Stimulated activated CD8-positive, alpha-beta memory T cell treated with anti-CD3 and anti-CD28 coated beads, Interleukin-15, amount 100 ng/mL, for 24 hours (primary cell): ENCODE measurements at places on chromosomes 7 and 10.

DNA sequence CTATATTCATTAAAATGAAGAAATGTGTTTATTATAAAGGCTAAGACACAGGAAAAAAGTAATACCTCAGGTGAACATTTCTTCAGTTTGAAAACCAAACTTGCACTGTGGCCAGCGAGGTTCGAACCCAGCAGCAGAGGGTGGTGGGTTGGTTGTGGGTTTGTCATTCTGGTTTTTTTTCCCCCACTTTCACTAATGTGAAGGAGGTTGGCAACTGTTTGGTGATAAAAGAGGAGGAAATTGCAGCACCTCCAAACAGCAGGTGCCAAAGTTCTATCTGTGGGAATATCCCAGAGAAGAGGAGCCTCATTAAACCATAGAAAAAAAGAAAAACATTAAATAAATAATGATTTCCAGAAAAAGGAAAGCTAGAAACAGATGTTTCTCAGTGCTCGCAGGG, 36.6 kb upstream of the YAE1 start:
- DNase-seq, result no peak

GRCh38 chr10:79060641-79061255, 8.0 kb upstream of the ZMIZ1 start:
- DNase-seq, result no peak

DNA sequence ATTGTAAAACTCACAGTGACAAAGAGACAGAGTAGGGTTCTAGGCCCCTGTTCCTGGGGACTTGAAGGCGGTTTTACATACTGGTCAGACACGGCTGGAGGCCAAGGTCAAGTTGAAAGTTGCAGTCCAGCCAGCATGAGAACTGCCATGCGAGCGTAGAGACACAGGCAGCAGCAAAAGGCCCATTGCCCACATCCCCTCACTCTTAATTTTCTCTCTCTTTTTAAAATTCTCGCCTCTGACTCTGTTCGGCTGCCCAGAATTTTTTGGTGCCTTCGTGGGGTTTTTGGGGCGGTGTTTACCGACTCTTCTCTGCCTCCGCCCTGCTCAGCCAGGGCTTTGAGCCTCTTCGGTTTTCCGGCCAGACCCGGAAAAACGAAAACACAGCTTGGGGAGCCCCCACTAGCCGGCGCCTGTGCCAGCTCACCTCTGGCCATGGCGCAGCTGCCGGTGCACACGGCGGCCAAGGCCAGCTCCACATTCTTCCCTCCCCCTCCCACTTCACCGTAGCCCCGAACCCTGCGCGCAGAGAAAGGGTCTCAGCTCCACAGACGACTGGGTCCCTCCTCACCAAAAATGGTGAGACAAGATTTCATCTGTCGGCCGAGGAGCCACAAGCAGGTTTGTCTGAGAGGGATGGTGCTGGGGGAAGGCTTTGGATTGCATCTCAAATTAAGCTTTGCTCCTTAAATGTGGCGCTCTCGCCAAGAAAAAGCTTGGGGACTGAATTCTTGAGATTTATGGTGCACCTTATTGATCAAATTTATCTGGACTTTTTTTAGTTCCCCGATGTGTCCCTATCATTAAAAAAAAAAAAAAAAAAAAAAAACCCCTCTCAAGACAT, 2.3 kb upstream of the HOXA13 start:
- DNase-seq, result no peak

DNA sequence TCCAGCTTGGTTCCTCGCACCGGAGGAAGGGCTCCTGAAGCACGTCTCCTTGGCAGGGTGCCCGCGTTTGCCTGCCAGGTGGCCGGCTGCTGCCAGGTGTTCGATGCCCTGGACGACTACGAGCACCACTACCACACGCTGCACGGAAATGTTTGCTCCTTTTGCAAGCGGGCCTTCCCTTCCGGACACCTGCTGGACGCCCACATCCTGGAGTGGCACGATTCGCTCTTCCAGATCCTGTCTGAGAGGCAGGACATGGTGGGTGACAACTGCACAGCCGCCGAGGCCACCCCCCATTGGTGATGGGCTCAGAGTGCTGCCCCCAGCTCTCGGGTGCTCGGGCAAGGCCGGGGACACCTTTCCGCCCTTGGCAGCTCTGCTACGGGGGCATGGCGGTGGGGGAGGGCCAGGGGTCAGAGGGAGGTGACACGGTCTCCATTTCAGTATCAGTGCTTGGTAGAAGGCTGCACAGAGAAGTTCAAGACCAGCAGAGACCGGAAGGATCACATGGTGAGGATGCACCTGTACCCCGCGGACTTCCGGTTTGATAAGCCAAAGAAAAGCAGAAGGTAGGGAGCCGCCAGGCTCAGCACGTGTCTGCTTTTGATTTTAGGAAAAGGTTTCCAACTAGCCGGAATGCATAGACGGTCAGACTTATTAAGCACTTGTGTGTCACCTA, 1.1 kb downstream of the ZNF511 start:
- no peak for DNase-seq

DNA sequence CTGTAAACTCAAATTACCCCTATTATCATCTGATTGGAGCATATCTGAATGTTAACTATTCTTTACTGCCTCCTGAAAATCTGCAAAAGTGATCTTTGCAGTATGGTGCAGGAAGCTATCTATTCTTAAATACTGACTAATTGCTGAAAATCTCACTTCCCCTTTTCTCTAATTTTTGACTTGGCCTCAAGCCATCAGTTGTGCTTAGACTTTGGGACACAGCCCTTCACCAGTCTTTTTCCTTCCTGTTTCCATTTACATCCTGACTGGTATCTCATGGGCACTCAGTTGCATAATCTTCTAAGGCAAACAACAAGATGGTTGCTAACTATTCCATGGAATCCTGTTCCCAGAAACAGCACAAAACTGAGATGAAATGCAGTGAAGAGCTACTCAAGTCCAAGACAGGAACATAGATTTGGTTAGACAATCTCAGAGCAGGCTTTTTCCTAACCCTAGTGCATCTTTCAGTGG, 228.5 kb downstream of the SORCS1 start:
- no peak for DNase-seq

- no peak for DNase-seq
Observed at GRCh38 chr7:104453190-104453589, 124.8 kb downstream of the LHFPL3 start.

GRCh38 chr10:100731407-100732240, 13.8 kb upstream of the PAX2 start:
- no peak for DNase-seq

- no peak for DNase-seq
Observed at GRCh38 chr7:117480055-117480362, 184 bp downstream of the CFTR start.

DNA sequence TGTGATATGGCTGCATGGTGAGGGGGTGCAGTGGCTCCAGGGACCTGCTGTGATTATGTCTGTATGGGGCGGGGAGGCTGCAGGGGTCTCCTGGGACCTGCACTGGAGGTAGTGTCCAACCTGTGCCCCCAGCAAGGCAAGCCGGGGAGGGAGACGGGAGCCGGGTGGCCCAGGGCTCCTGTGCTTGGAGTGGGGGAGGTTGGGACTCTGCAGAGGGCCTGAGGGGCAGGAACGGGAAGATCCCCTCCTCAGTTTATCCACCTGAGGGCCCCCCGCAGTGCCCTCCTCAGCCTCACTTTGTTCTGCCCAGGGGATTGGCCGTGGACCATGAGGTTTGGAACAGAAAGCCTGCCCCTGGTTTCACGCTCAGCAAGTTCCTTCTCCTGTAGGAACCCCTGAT, 22.8 kb upstream of the PWWP2B start:
- DNase-seq, result no peak

DNA sequence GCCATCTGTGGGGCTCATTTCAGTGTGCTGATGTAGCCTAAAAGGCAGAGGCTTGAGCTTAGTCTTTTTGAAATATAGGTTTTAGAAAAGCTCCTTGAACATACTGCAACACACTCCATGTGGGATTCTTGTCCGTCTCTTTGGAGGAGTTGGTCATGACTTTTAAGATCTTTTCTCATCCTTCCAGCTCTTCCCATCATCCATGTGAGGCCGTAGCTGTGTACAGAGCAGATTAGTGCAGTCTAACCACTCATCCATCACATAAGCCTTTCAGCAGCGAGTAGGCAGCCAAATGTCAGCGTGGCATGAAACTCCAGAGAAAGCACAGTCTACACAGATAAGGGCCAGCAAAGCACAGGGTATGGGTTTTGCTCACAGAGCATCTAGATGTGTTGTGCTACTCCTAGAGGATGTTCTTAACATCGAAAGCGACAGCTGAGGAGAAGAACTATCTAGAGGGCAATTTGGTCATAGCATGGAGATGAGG, 28.1 kb upstream of the NPVF start:
- DNase-seq, result no peak

- no peak for DNase-seq
Observed at GRCh38 chr7:156464339-156464738, 176.2 kb upstream of the RNF32 start.

DNA sequence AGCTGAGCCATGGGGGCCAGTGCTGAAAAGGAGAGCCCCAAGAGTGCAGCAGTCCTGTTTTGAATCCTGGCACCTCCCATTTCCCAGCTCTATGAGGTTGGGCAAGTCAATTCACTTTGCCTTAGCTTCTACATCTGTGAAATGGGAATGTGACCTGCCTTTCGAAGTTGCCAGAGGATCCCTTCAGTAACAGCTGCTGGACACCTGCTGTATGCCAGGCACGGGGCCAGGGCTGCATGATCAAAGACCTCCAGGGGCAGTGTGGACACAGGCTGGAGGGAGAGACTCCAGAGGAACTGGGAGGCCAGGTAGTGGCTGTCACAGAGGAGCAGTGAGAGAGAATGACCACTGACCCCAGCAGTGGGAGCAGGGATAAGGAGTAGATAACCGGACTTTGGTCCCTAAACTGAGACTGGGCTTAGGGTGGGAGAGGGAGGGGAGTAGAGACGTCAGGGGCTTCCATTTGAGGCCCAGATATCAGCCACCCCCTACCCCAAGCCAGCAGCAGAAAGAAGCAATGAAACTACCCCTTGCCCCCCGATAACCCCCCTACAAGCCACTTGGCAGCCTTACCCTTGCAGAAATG, 45.2 kb downstream of the SRRM3 start:
- no peak for DNase-seq

GRCh38 chr7:45026984-45027773, 27.2 kb downstream of the CCM2 start:
- DNase-seq, result no peak

GRCh38 chr7:33926535-33926934, 21.2 kb downstream of the BMPER start:
- DNase-seq, result no peak

DNA sequence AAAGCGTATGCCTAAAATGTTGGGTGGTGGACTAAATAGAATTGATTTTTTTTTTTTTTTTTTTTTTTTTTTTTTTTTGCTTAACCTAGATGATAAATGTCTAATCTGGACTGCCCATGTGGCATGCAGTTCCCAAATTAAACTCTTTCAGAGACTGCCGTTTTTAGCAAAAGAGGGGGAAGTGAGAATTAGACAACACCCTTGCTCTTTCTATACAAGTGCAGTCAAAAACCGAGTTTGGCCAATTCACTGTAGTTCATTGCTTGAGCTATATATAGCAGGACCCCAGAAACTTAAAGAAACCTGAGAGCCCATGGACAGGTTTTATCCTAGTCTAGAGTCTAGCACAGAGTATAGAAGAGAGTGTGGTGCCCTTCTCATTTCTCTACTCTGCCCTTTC, 141.9 kb downstream of the GRM3 start:
- DNase-seq, result no peak

DNA sequence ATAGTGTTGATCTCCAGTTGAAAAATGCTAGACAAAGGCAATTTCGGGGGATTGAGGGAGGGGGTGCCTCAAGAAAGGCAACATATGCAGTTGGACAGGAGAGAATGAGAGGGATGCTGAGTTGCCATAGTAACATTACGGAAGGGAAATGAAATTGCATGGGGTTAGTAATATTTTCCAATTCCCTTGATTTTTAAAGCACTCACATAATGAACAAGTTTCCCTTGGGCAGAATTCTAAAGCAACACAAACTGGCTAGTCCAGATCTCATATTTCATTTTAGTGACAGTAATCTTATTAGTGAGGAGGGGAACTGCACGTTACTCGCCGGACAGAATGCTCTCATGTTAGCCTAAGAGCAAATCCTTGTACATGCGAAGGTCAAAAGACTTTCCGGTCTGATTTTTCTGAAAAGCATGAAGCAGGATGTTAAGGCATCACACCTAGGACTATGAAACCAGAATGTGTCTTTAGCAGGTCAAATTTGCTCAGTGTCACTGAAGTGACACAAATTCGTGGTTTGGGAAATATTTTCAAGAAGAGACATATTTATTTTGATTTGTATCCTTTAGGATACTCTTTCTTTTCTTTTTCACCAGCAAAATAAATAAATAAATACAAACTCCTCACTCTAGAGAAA, 165.5 kb downstream of the ANK3 start:
- no peak for DNase-seq

DNA sequence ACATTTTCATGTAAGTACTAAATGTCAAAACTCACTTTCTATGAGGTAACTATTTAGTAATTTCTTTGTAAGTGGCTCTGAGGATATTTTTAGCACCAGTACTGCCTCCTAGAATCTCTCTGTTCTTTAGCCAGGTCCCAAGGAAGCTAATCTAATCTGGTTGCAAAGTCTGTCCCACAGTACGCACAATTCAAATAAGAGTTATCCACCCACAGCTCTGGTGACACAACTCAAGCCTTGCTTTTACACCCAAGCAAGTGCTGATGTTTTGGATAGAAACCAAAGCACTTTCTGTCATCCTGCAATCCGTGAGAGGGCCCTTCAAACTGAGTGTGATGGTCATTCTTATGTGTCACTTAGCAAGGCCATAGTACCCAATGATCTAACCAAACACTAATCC, 14.5 kb downstream of the GIMAP5 start:
- no peak for DNase-seq

DNA sequence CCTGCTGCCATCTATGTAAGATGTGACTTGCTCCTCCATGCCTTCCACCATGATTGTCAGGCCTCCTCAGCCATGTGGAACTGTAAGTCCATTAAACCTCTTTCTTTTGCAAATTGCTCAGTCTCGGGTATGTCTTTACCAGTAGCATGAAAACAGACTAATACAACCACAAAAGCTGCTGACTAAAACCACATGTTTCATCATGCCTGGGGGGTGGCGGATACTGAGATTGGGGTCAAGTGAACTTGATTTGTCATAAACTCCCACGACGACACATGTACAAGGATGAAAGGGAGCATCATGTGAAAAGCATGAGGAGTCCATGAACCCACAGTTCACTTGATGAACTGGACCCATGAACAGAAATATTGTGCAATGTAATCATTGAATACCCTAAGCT, 134.9 kb upstream of the ANK3 start:
- no peak for DNase-seq
